Activated CD4-positive, alpha-beta memory T cell treated with anti-CD3 and anti-CD28 coated beads for 36 hours (primary cell): ENCODE measurements at places on chromosomes 5 and 9.

DNA sequence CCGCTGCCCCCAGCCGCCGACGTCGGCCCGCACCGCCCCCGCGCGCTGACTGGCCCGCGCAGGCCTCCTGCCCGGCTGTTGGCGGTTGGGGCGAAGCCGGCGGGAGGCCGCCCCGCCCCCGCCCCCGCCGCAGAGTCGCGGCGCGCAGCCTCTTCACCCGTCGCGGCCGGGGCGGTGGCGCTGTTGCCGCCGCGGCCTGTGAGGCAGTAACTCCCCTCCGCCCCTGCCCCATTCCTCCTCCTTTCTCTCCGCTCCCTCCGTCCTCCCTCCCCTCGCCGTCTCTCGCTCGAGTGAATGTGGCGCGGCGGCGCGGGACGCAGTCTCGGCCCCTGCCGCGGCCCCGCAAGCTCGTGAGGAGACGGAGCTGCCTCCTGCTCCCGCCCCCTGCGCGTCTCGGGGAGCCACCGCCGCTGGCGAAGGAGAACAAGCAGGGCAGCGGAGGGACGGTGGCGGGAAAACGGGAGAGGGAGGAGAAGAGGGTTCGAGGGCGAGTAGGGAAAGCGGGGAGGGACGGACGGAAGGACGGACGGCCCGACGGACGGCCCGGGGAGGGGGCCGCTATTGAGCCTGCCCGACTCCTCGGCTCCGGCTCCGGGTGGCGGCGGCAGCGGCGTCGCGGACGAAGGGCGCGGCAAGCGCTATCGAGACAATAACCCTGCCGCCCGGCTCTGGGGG is 637 bp upstream of the ERBIN start:
- DNase-seq = peak; percentile 81

DNA sequence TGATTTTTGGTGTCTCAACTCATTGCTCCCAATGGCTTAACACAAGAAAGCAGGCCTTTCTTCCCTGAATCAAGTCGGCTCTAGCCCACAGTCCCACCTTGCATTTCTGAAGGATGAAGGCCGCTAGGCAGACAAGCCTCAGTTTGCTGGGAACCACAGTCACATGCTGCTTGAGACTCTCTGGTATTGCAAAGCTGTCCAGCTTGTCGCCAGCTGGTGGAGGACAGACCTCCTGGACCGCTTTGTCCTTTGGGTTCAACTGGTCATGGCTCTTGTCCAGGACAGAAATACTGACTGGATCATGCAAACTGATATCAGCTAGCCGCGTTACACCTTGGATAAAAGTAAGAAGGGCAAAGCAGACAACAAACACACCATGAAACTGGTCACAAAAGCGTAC is 23.1 kb downstream of the DDX31 start:
- no peak for DNase-seq

- DNase-seq = no peak
Measured at GRCh38 chr9:35232867-35233544, 71.2 kb downstream of the UNC13B start.

DNA sequence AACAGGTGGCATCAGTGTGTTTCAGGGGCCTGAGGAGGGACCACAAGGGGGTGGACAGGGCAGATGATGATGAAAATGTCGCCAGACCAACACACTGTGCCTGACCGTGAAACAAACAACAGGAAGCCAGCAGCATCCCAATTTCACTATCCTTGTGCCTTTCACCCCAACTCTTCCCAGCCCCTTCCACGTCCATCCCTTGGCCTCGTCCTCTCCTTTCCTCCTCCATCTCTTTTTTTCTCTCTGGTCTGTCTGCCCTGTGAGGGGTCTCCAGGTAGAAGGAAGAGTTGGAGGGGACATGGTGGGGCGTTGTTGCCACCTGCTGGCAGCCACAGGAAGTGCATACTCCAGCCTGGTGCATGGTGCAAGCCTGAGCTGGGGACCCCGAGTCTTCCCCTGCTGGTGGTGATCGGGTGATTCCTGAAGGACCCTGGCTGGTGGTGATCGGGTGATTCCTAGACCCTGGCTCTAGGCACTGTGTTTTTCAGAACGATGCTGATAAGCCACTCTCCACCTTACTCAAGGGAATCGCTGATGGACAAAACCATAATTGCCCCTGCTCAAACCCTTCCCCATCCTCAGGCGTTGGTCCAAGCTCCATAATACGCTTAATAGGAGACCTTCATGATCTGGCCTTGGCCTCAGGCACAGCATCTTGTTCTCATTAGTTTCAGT is 21.7 kb upstream of the NSD1 start:
- DNase-seq = peak; percentile 76

GRCh38 chr5:168706655-168707069 is 127.5 kb upstream of the PANK3 start:
- DNase-seq = peak; percentile 49

- DNase-seq = peak; percentile 46
Measured at GRCh38 chr5:55176176-55176818, 3.3 kb upstream of the CDC20B start.

DNA sequence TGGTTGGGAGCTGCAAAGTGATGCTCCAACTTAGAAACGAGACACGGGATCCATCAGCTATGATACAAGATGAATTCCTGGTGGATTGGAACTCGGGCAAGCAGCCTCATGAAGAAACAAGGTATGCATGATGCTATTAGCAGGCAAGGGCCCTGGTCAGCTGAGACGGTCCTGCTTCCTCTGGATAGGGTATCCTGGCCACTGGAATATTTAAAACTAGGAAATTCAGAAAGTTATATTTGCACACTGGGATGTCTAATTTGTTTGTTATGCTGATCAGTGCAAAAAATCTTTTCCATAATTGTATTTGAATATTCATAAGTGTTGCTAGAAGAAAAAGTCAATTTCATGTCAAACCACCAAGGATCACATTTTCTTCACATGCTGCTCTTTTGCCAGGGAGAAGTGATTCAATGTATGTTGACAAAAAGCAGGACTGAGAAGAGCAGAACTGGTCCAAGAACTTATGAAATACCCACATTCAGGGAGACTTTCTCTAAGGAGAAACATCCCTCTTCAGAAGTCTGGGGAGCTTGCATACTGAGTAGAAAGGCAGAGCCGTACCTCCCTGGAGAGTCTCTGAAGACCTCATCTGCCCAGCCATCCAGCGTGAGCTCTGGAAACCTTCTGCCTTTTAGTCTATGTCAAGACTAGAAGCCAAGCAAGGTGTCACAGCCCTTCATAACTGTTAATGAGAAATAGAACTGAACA is 6.7 kb upstream of the NXNL2 start:
- DNase-seq = no peak

GRCh38 chr9:84322828-84323227 is 17.7 kb downstream of the SLC28A3 start:
- DNase-seq = no peak

- no peak for DNase-seq
Measured at GRCh38 chr5:101942321-101942882, 353.7 kb downstream of the SLCO4C1 start.

DNA sequence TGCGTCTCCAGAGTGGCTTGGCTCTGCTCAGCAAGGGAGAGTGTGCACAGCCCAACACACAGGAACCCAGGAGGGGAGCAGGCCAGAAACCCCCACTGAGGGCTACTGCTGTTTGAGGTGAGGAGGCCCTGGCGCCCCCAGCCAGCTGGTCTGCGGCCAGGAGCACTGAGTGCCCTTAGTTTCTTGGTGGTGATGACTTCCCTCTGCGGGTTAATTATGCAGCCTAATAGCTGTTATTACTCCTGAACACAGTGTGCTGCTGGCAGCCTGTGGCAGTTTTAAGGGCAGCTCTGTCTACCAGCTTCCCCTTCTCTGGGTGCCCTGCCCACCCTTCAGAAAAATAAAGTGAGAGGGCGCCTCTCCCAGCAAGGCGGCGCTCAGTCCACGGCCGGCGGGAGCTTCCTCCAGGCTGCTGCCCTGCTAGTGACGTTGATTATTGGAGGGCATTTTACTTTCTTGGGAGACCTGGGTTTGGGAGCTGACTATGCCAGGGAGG is 19.2 kb downstream of the GADD45G start:
- DNase-seq = no peak

DNA sequence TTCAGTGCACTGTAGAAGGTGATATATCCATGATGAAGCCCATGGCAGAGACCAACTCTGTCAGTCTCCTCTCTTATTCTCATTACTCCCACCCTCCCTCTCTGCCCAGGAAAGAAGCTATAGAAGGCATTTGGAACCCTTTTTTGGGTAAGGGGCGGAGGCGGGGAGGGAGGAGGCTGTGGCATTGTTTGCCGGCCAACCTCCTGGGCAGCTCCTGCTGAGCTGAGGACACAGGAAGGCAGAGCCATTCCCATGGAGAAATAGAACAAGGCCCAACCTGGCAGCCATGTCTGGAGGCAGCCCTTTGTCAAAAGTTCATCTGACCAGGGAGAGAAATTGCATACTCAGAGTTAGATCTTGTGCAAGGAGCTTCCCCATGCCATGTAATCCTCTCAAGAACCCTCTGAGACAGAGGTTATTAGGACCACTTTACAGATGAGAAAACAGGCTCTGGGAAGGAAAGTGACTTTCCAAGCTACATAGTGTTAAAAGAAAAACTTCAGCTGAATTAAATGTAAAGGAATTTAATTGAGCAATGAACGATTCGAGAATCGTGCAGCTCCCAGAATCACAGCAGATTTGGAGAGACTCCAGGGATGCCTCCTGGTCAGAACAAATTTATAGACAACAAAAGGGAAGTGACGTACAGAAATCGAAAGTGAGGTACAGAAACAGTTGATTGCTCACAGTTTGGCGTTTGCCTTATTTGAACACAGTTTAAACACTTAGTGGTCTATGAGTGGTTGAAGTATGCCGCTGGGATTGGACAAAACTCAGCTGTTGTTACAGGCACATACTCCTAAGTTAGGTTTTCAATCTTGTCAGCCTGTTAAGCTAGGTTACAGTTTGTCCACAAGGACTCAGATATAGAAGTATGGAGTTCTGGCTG is 158.6 kb downstream of the MELK start:
- no peak for DNase-seq

DNA sequence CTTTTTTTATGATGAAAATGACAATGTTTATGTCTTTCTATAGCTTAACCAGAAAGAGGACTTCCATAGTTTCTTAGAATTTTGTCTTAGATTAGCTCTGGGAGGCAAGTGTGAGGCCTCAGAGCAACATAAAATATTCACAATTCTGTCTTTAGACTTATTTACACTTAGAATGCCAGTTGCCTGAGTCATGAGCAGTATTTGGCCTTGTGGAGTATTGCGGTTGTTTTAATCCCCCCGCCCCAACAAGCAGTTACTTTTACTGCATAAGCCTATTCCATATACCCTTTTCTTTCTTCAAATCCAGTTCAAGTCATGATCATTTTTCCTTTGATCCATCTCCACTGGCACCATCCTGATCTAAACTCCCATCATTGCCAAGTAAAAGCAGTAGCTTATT is 198.0 kb upstream of the EGFLAM start:
- DNase-seq = no peak

DNA sequence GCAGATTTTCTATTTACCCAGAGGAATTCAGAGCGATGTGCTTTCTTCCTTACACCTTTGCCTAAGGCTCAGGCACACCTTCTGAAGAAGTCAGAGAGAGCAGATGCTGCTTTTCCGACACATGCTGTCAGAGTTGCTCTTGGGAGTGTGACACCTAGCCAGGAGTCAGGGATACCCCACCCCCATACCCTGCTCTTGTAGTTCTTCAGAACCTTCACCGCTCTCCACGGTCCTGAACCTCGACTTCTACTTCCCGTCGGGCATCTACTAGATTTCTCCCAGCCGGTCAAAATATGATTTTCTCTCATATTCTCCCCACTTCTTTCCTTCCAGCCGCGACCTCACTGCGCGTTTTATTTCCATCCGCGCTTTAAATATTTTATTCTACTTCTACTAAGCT is 1.7 kb downstream of the GRIN3A start:
- DNase-seq = no peak
